ENCODE measurements at places on chromosomes 16 and 17.

DNA sequence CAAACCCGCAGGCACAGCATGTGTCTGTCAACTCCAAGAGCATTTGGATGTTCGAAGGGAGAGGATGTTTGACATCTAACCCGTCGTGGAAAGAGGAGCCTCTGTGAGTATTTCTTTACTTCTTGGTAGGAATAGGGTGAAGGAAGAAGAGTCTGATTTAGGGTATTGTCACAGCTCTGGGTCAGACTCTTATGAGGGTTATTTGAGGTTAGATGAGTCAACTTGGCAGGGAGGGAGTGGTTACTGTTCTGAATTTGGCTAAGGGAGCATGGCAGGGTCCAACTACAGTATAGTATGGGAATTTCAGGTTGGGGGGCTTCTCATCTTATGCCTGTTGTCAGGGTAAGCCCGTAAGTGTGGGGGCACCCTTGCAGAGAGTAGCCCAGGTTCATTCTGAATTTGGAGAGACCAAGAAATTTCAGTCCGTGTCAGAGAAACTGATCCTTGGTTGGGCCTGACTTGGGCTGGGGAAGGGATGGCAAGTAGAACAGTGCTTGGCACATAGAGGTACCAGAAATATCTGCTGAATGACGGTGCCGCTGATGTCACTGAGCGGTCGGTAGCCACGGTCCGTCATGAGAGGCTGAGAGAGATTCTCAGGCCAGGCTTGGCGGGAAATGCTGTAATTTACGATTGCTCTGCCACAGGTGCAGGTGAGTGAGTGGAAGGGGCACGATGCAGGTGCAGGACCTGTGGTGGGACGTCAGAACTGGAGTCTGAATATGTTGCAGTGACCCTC is 43.2 kb downstream of the MYH3 start:
- no peak for DNase-seq

DNA sequence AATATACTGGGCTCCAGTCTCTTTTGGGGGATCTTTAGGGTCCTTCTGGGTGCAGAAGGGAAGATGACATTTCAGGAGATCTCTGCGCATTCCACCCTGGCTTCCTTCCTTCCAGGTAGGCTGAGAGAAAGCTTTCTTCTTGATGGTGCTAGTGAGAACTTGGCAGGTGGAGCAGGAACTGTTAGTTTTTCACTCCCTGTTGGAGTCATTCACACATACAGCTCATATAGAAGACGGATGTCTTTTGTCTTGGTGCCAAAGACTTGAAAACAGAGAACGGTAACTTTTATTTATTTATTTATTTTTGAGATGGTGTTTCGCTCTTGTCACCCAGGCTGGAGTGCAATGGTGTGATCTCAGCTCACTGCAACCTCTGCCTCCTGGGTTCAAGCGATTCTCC is 43.9 kb downstream of the PITPNC1 start:
- DNase-seq = no peak

- DNase-seq = no peak
Measured at GRCh38 chr17:61459142-61459809, 7.1 kb downstream of the TBX4 start.

DNA sequence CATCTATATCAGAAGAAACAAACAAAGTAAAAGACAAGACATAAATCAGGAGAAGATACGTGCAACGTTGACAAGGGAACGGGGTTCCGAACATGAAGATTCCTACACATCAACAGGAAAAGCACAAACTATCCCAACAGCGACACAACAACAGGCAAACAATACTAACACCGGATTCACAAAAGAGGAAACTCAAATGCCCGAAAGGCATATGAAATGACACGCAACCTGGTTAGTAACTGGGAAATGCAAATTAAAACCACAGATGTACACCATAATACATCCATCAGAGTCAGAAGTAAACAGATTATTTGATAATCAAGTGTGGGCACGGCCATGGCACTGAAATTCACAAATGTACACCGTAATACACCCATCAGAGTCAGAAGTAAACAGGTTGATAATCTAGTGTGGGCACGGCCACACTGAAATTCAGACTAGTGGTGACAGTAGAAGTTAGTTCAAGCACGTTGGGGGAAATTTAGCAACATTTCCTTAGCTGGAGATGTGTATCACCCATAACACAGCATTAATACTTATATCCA is 171.9 kb upstream of the RPH3AL start:
- no peak for DNase-seq

GRCh38 chr17:43966276-43966675 is 12.5 kb upstream of the PYY start:
- no peak for DNase-seq

- no peak for DNase-seq
Measured at GRCh38 chr17:41873559-41874292, 8.5 kb upstream of the KLHL11 start.

GRCh38 chr17:8057691-8058114 is 18.8 kb downstream of the ALOX15B start:
- DNase-seq = no peak

- no peak for DNase-seq
Measured at GRCh38 chr17:80145076-80146075, 1.6 kb downstream of the EIF4A3 start.

DNA sequence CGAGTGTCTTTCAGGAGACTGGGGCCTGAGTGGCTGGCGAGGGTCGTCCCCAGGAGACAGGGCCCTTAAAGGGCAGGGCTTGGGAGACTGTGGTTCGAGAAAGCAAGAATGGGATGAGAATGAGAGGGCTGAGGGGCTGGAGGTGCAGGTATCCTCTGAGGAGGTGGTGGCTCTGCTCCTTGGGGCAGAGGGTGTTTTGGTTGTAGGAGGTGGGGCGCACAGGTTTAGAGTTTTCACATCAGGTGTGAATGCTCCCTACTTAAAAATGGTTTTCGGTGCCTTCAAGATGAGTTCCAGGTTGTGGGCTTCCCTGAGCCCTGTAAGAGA is 430 bp downstream of the BCAS3 start:
- no peak for DNase-seq

DNA sequence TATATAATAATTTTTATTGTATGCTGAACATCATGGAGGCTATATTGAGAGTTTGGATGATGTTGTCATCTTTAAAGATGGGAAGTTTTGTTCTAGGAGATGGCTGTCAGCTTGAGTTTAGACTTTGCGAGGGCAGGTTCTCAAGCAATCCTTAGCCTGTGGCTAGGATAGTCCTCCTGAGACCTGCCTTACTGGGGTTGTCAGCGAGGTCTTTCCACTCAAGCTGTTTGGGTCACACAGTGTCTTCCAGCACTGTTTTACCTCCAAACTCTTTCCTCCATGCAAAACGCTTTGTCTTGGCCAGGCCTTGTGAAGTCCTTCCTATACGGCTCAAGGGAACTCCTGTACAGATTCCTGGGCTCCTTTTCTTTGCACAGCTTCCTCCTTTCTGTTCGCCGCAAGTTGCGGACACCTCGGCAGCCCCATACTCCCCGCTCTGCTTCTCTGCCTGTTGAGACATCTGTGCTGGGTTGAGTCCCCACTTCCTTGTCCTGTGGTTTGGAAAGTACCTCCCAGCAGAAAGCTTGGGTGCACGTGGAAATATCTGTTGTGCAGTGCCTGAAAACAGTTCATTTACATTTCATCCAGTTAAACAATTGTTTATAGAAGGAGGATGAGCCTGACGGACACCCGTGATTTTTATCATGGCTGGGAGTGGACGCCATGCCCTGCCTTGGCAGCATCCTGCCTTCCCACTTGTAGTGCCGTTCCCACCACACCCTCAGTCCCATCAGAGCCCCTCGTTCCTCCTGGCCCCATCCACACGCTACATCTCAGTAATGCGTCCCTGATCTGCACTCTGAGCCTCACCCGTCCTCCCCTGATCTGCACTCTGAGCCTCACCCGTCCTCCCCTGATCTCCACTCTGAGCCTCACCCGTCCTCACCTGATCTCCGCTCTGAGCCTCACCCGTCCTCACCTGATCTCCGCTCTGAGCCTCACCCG is 55.0 kb upstream of the CBFA2T3 start:
- DNase-seq = no peak

GRCh38 chr17:77441130-77441920 is 300.6 kb downstream of the SEC14L1 start:
- DNase-seq = no peak

DNA sequence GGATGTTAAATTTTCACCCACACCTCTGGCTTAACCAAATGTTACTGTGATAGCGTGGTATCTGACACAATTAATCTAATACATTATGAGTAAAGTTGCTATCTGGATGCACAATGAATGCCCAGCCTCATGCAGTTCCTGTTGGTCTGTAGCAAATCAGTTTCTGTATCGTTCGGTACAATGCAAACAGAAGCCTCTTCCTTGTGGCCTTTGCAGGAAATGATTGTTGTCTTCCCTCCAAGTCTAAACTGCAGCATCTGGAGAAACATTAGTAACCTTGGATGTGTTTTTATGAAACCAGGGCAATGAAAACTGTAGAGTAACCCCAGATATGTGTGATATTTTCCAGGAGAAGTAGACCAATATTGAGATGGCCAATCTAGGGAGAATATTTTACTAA is 46.8 kb downstream of the CYB561 start:
- DNase-seq = no peak

DNA sequence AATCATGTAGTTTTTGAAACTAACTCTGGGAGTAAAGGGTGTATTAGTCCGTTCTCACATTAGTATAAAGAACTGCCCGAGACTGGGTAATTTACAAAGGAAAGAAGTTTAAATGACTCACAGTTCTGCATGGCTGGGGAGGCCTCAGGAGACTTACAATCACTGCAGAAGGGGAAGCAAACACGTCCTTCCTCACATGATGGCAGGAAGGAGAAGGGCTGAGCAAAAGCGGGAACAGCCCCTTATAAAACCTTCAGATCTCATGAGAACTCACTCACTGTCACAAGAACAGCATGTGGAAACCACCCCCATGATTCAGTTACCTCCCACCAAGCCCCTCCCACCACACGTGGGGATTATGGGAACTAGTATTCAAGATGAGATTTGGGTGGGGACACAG is 256.5 kb upstream of the TNRC6C start:
- DNase-seq = no peak

- DNase-seq = no peak
Measured at GRCh38 chr16:1150511-1150982, 2.4 kb upstream of the CACNA1H start.

GRCh38 chr16:3625911-3626732 is 14.7 kb upstream of the SLX4 start:
- DNase-seq = no peak

All from stimulated activated CD4-positive, alpha-beta T cell treated with anti-CD3 and anti-CD28 coated beads, Interleukin-1b, Interleukin-23, amount 100 ng/mL, for 24 hours (primary cell).